Natural killer cell treated with Interleukin-12 subunit alpha and Interleukin-12 subunit beta and Interleukin-15 and Interleukin-18, amount 100 ng/mL, for 72 hours (primary cell): ENCODE measurements at places on chromosomes 13 and 19. TPM values are rescaled to one million over a fixed set of nuclear protein-coding genes. Genes with fewer than 3 reads are reported as not detected.

CGB8 gene
- total RNA-seq, result not detected

CBLC gene
- total RNA-seq, result not detected

ZNF682 gene
- total RNA-seq, result 22.6 TPM

FGF21 gene
- total RNA-seq, result not detected

PRRG2 gene
- total RNA-seq, result 0.81 TPM

HMG20B gene
- total RNA-seq, result 48.0 TPM

MYBPC2 gene
- not detected for total RNA-seq

CYP2A6 gene
- total RNA-seq, result not detected

ZNF813 gene
- total RNA-seq, result 3.9 TPM

KCTD12 gene
- total RNA-seq, result 0.76 TPM

ARL11 gene
- total RNA-seq, result 0.50 TPM

OR1M1 gene
- not detected for total RNA-seq

NBEA gene
- total RNA-seq, result 0.12 TPM

PINLYP gene
- total RNA-seq, result 2.7 TPM

UBA52 gene
- 1,148 TPM for total RNA-seq

SH2D3A gene
- 15.2 TPM for total RNA-seq

C13orf42 gene
- not detected for total RNA-seq

CEP89 gene
- total RNA-seq, result 18.5 TPM

NDUFB7 gene
- 167 TPM for total RNA-seq

CCNA1 gene
- total RNA-seq, result not detected

SMIM44 gene
- not detected for total RNA-seq

GJA3 gene
- 0.33 TPM for total RNA-seq

TMEM221 gene
- total RNA-seq, result not detected

ZNF83 gene
- total RNA-seq, result 20.2 TPM

ZNF415 gene
- 1.1 TPM for total RNA-seq

CCDC8 gene
- not detected for total RNA-seq

MEF2B gene
- total RNA-seq, result 2.4 TPM

KIR3DL2 gene
- 51.2 TPM for total RNA-seq

CLEC17A gene
- total RNA-seq, result not detected

NOVA2 gene
- not detected for total RNA-seq

KCNRG gene
- 0.67 TPM for total RNA-seq

MVB12A gene
- 37.0 TPM for total RNA-seq

RDH8 gene
- not detected for total RNA-seq

DDX39A gene
- 449 TPM for total RNA-seq

C19orf67 gene
- not detected for total RNA-seq

IL17D gene
- not detected for total RNA-seq

RASIP1 gene
- 0.12 TPM for total RNA-seq
